Activated T-cell treated with anti-CD3 and anti-CD28 coated beads for 4 hours (primary cell): ENCODE measurements at places on chromosomes 7 and 10.

DNA sequence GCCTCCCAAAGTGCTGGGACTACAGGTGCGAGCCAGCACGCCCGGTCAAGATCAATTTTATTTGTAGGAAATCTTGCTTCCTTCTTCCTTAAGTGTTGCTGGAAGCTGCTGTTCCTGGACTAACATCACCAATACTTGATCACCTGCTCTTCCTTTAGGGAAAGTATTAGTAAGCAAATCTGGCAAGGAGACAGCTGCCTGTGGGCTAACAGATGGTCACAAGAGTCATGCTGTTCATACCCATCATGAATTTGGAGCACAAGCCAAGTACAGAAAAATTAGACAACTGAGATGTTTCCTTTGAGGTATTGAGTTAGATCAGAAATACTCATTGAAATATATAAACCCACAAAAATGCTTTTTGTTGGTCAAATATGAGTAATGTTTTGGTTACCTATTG, 27.9 kb downstream of the BAIAP2L1 start:
- no peak for DNase-seq

GRCh38 chr7:131636092-131636491, 79.7 kb upstream of the PODXL start:
- no peak for DNase-seq

GRCh38 chr7:10284001-10284400, 689.7 kb upstream of the PHF14 start:
- no peak for DNase-seq

- DNase-seq = no peak
Observed at GRCh38 chr7:95549818-95550529, 46.3 kb downstream of the PDK4 start.

DNA sequence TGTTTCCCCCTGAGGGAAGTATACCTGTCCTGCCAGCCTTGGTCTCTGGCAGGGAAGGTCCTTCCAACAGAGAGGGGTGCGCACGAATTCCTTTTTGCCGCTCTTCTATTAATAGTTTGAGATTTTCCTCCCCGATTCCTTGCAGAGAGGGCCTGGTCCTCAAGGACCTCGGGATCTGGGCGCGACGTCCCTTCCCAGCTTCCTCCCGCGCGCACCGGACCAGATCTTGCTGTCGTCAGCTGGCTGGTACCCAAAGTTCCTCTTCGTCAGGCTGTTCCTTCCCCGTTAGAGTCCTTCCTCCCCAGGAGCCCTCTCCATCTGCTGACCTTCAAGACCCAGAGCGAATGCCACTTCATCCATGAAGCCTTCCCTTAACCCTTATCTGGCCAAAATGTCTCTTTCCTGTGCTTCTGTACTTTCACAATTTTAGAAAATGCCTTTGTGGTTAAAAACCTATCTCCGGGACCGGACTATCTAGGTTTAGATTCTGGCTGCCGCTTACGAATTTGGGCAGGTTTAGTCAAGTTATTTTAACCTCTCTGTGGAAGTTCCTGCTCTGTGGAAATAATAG, 851 bp upstream of the GOT1 start:
- DNase-seq = no peak

GRCh38 chr10:100371482-100372027, 24.5 kb downstream of the SCD start:
- no peak for DNase-seq

DNA sequence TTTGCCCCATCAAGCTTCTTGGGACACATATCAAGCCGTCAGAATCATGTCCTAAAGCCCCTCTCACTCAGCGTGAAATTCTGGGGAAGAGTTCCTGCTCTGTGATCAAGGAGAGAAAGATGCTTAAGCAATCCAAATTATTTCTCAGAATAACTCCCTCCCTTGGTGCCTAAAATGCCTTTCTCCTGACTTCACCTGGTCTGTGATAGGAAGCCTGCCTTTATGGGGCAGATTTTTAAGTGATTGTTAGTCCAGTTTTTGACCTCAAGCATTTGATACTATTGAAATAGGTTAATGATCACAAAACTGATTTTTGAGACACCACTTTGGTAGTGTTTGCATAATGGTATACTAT, 76.4 kb upstream of the MAGI2 start:
- DNase-seq = no peak

GRCh38 chr7:148806187-148806586, 77.9 kb downstream of the EZH2 start:
- DNase-seq = no peak

- DNase-seq = no peak
Observed at GRCh38 chr10:73478636-73479035, 17.2 kb downstream of the PPP3CB start.

- DNase-seq = no peak
Observed at GRCh38 chr10:72702868-72703581, 11.1 kb downstream of the MCU start.

DNA sequence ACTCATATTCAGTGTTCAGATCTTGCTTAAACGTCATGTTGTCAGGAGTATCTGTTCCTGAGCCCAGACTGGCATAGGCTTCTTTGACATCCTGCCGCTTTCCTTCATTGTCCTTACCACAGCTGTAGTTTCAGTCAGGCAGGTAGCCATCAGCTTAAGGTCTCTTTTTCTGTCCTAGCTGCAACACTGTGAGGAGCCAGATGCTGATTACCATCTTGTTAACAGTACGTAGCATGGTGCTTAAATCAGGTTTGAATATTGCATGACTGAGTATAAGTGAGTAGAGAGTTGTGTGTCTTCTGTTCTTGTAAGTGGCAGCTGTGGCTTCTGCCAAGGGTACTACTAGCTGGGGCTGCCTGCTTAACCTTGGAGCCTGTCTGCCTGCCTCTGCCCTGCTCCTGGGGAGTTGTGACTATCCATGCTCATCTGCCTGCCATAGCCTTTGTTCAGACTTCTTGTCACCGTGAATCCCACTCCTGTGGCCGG, 92.6 kb downstream of the MAPK8 start:
- DNase-seq = no peak

DNA sequence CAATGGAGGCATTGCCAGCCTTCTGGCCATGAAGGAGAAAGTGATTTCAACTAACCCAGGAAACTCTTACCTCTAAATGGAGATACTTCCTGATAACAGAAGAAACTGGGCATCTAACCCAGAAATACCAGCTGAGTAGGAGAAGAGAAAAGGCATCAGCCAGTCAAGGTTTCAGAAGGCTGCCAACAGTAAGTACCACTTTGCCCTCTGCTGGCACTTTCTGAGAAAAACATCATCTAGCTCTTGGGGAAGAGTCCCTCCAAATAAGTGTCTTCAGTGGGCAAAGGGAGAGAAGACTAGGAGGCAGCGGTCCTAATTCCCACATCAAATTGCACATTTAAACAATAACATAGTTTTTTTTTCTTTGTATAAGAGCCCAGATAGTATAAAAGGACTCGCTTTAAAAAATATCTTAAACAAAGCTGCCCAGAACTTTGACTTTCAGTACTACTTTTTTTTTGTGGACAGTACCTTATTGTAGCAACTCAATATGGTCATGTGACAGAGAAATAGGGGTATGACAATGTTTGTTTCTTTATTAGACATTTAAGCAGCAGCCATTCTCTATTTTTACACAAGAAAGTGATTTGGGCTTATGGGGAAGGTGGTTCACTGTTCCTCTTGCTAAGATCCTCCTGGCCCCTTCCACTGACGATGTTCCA, 157.3 kb downstream of the CTTNBP2 start:
- no peak for DNase-seq

DNA sequence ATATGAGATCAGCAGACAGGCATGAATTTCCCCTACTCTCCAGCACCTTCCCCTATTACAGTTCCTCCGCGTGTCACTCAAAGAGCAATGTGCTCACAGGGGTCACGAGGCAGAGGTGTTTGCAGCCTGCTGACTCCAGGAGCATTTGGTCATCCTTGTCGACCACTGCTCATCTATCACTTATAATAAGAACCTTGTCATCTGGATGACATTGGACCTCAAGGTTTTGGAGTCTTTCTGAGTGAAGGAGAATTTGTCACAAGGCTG, 32.9 kb upstream of the PLPP4 start:
- no peak for DNase-seq

GRCh38 chr10:6231146-6231545, 28.4 kb downstream of the PFKFB3 start:
- no peak for DNase-seq

DNA sequence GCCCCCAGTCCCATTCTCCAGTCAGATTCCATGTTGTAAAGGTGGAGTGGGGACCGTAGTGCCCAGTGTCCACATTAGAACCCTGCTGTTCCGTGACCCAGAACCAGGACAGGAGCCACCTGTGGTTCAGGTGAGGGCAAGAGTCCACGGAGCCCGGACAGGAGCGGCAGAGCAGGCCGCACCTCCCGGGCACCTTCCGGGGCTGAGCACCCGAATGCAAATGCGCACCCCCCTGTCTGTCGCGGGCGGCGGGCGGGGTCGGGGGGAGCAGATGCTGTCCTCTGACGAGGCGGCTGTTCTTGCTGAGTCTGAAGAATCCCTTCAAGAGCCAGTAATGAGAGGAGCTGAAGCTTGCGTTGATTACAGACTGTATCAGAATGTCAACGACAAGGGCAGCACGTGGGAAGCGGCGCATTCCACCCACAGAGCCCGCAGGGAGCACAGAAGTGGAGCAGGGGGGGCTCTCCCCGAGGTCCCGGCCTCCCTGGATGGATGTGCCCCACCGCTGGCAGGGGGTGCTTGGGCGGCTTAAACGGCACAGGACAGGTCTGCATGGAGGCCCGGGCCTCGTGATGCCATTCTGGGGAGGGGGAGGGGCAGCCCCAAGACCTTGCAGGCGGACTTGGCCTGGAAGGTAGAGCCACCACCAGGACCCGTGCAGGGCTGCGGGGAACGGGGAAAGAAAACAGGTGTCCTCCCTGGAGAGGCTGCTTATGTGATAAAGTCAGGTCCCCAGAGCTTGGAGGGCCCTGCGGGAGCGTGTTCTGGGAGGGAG, 407.5 kb upstream of the RNF32 start:
- no peak for DNase-seq

DNA sequence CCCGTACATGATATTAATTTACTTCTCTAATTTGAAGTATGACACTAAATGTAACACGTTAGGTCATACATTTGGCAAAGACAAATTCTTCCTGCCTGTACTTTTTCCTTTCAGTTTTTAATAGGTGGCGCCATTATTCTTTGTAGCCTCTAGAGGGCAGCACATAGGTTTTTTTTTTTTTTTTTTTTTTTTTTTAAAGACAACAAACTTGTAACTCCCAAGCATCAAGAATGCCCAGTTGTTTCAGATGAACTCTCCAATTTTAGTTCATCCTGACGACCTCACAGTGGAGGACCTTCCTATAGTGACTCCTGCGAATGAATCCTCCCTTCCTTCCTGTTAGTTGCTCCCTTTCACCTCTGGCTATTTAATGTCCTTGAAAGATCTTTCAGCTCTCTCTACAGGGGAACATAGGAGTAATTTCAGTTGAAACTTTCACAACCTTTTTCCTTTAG, 139.3 kb upstream of the HDAC9 start:
- DNase-seq = no peak

GRCh38 chr7:906776-907157, 30.4 kb downstream of the GET4 start:
- no peak for DNase-seq

GRCh38 chr7:45937301-45937700, 16.2 kb upstream of the IGFBP3 start:
- DNase-seq = no peak

GRCh38 chr7:128103498-128104107, 72.4 kb upstream of the LRRC4 start:
- no peak for DNase-seq

- no peak for DNase-seq
Observed at GRCh38 chr10:77671594-77672252, 34.1 kb upstream of the KCNMA1 start.

DNA sequence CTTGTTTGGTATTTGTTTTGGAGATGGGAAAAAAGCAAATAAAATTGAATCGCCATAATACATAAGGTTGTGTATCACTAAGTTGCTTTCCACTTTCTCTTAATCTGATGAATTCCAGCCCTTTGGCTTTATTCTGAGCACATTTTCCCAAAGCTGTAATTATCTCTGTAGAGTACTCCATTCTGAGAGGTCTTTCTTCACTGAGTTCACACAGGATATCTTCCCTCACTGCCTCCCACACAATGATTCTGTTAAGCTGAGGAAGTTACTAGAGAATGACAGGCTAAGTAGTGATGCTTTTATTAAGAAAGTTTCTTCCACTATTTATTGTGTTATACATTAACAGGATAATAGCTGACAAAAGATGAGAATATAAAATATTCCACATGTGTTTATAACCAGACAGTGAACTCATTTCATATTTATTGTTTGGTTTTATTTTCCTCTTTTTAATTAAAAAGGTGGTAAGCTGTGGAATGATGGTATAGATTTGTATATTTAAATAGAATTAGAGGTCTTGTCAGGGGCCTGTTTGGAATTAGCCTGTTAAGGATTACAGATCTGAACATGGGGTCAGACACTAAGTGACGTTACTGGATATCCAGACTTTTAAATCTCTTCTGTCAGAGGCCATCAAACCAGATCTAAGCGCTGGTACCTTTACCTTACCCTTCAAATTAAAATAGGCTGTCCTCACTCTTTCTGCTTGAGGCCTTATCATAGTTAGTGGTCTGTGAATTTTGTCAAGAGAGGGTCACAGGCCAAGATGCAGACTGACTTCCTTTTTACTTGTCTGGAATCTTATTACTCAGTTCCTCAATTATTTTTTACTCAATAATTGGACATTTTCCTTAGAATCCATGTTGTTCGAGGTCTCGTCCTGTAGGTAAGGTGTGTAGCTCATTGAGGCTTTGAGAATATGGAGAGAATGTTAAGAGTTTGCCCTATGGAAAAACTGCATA, 8.4 kb downstream of the PLXDC2 start:
- no peak for DNase-seq
